Mesothelial cell of epicardium (in vitro differentiated cells): ENCODE measurements at places on chromosomes 11 and 22. TPM values are rescaled to one million over a fixed set of nuclear protein-coding genes. Genes with fewer than 3 reads are reported as not detected.

DNA sequence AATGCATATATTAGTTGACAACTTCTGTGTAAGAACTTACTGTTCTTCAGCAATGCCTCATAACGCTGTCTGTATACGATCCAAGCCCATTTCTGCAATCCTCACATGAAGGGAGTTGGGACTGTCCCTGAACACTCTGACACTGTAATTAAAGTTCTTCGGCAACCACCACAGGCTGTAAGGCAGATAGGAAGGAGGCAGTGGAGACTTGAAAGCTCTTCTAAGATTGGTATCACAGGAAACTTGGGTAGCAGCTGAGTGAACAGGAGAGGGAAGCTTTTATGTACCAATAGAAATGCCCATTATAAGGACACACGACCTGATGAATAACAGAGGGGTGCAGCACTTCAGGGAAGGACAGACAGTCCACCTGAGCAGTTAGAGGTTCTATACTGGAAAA lies 12.0 kb upstream of the GAB2 start:
- H3K27me3 ChIP-seq: no peaks in the 10 kb centered on the region
- peaks cover 53% of the 10 kb centered on the region for H3K4me1 ChIP-seq

The MRGPRF gene
- 2.3 to 4.0 TPM (median 3.4 TPM) in 3 replicates for total RNA-seq

DNA sequence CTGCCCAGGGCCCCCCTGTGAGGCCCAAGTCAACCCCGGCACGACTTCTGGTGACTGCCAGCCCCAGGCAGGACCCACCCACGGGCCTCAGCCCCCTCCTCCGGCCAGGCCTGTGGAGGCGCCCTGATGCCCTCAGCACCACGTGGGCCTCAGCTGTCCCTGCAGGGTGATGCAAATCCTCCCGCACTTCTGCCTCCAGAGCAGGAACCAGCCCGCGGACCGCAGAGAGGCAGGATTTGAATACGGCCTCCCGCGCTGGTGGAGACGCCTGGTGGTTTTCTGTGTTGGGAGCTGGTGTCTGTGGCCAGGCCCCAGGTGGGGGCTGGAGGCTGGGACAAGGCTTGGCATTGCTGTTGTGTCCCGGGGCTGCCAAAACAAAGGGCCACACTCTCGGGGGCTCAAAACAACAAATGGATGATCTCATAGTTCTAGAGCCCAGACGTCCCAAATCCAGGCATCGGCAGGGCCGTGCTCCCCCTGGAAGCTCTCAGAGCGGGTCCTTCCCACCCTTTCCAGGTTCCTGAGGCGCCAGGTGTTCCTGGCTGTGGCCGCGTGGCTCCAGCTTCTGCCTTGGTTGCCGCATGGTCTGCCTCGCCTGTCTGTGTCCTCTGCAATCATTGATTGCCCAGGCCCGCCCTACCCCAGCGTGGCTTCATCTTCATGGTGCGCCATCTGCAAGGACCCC lies 19.4 kb downstream of the TRPM5 start:
- no peak overlapping the region for H3K27ac ChIP-seq
- no peak for DNase-seq
- H3K4me1 ChIP-seq: no peaks in the 10 kb centered on the region

DNA sequence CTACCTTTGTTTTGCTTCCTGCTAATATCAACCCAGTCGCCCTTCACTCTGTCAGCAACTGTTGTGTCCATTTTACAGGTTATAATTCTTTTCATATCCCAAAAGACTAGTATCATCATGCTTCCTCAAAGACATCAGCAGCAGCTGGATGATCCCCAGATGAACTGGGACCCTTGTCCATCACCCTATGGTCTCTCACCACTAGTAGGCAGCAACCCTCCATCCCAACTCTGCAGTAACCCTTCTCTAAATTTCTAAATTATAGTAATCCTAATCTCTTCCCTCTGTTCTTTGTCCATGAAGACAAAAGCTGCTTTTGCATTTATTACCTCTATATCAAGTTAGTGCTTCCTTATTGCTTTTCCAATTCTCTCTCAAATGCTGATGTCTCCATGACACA lies 1025.8 kb downstream of the FAM181B start:
- no peaks in the 10 kb centered on the region for H3K4me1 ChIP-seq
- H3K36me3 ChIP-seq: no peaks in the 10 kb centered on the region
- DNase-seq: no peak
- H3K4me3 ChIP-seq: no peak overlapping the region

The HTR3B gene
- not detected in 3 replicates for total RNA-seq
